ENCODE measurements at places on chromosomes 7 and 10. TPM values are rescaled to one million over a fixed set of nuclear protein-coding genes. Genes with fewer than 3 reads are reported as not detected.
A peak's percentile ranks its signal among the peaks of the same experiment; 100 is the strongest.

SEC23IP gene
- 16.1 TPM for total RNA-seq

DNA sequence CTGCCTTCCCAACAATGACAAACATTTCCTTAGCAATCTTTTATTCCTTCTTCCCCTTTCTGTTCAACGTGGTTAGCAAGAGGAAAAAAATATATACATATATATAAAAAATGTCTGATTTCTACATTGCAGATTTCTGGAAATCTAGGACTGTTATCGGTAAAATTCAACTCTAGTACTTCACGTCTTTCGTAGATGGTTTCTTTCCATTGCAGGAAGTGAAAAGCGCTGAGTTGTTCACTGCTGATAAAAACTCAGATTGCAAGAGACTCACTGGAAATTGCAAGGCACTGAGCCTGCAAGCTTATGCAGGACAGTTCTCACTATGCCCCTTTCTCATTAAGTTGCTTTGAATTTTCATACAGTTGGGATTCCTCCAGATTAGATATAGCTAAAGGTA lies 23.9 kb downstream of the KIN start:
- no peak for DNase-seq

DNA sequence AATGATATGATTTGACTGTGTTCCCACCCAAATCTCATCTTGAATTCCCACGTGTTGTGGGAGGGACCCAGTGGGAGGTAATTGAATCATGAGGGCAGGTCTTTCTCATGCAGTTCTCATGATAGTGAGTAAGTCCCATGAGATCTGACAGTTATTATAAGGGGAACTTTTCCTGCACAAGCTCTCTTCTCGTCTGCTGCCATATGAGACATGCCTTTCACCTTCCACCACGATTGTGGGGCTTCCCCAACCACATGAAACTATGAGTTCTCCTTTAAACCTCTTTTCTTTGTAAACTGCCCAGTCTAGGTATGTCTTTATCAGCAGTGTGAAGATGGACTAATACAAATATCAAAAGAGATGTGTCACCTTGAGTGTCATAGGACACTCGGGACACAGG lies 502.7 kb upstream of the PODXL start:
- no peak for DNase-seq

NUTM2E gene
- not detected for total RNA-seq

DNA sequence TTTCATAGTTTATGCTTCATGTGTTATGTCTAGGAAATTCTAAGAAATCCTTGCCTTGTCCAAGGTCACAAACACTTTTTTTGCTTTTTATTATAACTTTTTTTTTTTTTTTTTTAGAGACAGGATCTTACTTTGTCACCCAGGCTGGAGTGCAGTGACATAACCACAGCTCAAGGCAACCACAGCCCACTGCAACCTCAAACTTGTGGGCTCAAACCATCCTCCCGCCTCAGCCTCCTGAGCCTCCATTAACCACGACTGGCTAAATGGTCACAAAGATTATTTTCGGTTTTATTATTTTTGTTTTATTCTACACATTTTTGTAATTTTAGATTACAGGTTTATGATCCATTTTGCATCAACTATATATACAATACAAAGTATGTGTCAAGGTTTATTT lies 7.1 kb upstream of the FAM204A start:
- no peak for DNase-seq

- peak; percentile 100 for DNase-seq
Observed at GRCh38 chr7:1961701-1962276, 271.0 kb downstream of the MAD1L1 start.

DNA sequence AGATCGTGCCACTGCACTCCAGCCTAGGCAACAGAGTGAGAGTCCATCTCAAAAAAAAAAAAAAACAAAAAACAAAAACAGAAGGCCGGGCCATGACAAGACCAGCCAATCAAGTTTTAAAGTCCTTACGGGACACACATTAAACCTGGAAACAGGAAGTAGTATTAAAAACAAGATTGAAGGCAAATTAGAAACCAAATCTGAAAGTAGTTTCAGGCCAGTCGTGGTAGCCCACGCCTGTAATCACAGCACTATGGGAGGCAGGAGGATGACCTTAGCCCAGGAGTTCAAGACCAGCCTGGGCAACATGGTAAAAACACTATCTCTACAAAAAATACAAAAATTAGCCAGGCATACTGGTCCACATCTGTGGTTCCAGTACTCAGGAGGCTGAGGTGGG lies 18.1 kb downstream of the PSAP start:
- DNase-seq, result no peak

- no peak for DNase-seq
Observed at GRCh38 chr10:113802997-113803396, 50.9 kb downstream of the DCLRE1A start.

- no peak for DNase-seq
Observed at GRCh38 chr10:122515022-122515424, 45.5 kb upstream of the DMBT1 start.

VIM gene
- total RNA-seq, result 11,641 TPM

POU6F2 gene
- total RNA-seq, result not detected

CPXM2 gene
- total RNA-seq, result 0.29 TPM

DNA sequence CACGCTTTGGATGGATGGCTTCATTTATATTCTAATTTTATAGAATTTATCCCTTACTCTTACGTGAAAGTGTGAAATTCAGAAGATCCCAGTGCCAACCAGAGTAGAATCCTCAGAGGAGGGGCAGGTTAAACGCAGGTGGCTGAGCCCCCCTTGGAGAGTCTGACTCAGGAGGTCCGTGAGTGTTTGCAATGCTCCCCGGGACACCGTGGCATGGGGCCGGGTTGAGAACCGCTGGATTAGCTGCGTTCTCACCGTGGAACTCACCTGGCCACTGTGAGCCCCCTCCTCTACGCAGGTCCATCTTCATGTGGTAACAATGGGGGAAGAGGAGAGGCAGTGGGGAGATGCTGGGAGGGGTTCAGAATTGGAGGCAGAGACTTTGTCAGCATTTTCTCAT lies 638.0 kb upstream of the MKI67 start:
- no peak for DNase-seq

- no peak for DNase-seq
Observed at GRCh38 chr7:2272031-2272430, 30.0 kb downstream of the NUDT1 start.

CLRN3 gene
- total RNA-seq, result not detected

DNA sequence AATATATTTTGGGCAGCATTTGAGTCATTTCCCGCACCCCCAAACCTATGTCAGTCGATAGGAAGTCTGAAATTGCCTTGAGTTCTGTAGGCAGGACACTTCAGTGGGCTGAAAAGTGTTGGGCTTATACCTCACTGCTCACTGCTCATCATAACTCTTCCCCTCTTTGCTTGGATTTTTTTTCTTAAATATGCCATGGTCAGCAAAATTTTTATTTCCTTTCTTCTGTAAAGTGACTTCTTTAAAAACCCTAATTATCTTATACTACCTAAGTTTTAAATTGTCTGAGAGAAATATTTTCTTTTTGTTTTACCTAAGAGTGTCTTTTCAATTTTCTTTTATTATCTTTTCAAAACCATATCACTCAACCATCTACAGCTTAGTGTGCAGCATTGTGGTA lies 129.2 kb downstream of the KIF20B start:
- no peak for DNase-seq

- no peak for DNase-seq
Observed at GRCh38 chr10:62578916-62579315, 204.7 kb downstream of the ZNF365 start.

IFT22 gene
- 58.2 TPM for total RNA-seq

Data from RPMI7951 (cell line).